ENCODE measurements at places on chromosomes 4 and X. TPM values are rescaled to one million over a fixed set of nuclear protein-coding genes. Genes with fewer than 3 reads are reported as not detected.

MOB1B gene
- polyA plus RNA-seq, result 0.91 TPM

DNA sequence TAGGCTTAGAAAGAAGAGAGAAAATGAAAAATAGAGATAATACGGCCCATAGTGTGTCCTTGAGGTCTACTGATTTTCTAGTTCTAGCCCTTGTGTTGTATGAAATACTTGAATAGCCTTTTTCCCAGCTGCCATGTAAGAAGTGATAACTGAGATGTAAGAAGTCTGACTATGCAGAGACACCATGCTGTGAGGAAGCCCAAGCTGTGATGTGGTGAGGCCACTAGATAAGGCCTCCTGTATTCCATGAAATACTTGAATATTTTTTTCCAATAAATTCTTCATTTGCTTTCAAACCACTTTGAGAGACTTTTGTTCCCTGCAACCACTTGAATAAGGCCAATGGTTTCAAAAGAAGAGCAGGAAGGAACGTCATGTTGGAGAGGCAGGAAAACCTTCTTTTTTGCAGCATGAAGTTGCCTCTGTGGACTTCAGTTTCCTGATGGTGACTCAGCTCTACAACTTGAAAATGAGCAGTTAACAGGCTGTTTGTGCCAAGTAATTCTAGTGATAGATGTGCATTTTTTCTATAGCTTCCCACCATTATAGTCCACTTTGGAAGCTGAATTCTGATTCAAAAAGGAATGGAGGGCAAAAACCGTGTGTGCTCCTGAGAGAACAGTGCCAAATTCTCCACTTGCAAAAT lies 25.5 kb upstream of the FAM9C start:
- DNase-seq, result no peak

CHST7 gene
- polyA plus RNA-seq, result 0.88 TPM

RHOH gene
- 454 TPM for polyA plus RNA-seq

P2RY4 gene
- polyA plus RNA-seq, result not detected

DNA sequence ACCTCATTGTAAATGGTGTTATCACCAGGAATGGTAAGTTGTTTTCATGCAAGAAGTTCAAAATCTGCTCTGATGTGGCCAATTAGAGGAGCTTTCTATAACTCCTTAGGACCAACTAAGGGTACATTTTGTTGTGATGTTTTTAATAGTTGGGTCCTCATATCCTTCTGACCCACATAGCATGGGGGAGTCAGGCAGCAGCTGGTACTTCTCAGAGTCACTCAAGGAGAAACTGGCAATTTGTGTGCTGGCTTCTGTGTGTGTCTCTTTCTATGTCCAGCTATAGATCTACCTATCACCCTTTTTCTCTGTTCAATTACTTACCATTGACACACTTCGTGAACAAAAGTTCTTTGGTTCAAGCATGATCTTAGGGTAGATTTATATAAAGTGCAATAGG lies 194.3 kb upstream of the TENM3 start:
- DNase-seq, result no peak

GRCh38 chr4:177562859-177563258 lies 120.6 kb upstream of the AGA start:
- no peak for DNase-seq

NXF2B gene
- not detected for polyA plus RNA-seq

DNA sequence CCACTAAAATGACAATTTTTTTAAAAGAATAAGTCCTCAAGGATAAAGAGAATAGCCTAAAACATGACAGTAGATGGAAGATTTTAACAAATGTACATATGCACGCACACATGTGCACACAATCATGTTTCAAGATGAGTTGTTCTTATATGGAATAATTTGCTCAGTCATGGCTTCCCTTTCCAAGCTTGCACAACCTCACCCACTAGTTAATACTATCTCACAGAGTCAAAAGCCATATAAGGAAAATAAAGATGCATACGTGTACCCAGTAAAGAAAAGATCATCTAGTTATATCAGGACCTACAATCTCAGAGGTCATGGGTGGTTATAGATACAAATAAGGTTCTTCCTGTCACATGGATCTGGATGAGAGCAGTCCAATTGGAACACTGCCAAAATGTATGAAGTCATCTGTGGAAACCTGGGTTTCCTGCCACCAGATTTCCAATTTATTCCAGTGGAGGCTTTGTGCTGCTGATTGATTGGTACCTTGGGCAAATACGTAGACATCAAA lies 56.1 kb downstream of the FAM13A start:
- no peak for DNase-seq

DNA sequence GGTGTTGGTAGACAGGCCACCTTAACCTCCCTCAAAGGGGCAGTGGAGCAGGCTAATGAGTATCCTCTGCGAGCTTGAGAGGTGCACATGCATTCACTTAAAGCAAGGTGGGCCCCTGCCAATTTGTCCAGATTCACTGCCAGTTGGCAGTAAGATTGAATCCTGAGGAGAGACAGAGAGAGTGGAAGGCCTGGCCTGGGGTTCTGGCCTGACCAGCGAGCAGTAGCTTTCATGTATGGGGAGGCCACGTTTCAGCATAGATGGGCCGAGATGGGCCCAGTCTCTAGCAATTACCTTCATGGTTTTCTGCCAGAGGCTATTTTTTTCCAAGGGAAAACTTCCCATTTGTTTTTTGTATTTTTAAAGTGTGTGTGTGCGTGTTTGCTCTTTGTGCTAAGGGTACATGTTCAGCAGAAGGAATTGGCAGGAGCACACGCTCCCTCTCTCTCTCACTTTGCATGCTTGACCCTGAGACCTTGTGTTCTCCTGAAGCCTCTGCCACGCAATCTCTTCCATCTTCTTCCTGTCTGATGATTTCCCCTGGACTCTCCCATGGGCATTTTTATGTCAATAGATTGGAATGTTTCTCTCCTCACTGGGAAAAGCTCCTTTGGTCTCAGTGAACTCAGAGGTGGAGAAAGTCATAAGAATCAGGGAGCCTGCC lies 215.8 kb upstream of the SFRP2 start:
- no peak for DNase-seq

- DNase-seq, result no peak
Measured at GRCh38 chrX:98795636-98796035, 1614.4 kb downstream of the PCDH19 start.

DNA sequence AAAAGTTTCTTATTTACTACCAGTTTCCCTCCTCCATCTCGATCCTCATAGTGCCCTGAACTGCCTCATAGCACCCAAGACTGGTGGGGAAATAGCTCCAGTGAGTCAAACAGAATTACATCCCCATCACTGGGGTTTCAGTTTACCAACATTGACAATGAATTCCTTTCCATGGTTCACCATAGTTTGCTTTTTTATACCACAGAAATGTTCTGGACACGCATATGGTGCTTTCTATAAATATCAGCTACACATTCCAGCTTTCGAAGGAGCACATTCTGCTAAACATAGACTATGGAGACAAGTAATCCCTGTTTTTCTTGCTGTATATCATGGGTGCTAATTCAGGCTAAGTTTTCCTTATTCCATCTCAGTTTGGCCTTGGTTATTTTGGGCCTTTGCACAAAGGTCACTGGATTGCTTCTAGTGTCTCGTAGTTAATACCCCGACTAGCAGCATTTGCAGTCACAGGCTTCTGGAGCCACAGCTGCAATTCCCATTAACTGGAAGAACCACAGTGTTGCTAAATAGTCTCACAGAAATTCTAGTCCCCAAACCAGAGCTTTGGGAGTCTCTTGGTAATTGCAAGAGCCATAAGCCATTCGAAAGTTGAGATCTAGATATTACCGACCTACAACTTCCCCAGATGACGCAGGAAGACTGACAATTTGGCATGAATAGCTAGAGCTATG lies 53.4 kb upstream of the TRPC3 start:
- DNase-seq, result no peak

GRCh38 chr4:47615385-47615784 lies 130.3 kb downstream of the ATP10D start:
- no peak for DNase-seq

GRCh38 chr4:133146574-133147241 lies 2.4 kb upstream of the PCDH10 start:
- DNase-seq, result no peak

RASL11B gene
- polyA plus RNA-seq, result 0.19 TPM
